Uterus (tissue), 4 donors: ENCODE measurements at places on chromosomes 7 and 10.

GRCh38 chr7:1692515-1693418 is 22.7 kb downstream of the ELFN1 start:
- DNase-seq, result peak; percentile 6

DNA sequence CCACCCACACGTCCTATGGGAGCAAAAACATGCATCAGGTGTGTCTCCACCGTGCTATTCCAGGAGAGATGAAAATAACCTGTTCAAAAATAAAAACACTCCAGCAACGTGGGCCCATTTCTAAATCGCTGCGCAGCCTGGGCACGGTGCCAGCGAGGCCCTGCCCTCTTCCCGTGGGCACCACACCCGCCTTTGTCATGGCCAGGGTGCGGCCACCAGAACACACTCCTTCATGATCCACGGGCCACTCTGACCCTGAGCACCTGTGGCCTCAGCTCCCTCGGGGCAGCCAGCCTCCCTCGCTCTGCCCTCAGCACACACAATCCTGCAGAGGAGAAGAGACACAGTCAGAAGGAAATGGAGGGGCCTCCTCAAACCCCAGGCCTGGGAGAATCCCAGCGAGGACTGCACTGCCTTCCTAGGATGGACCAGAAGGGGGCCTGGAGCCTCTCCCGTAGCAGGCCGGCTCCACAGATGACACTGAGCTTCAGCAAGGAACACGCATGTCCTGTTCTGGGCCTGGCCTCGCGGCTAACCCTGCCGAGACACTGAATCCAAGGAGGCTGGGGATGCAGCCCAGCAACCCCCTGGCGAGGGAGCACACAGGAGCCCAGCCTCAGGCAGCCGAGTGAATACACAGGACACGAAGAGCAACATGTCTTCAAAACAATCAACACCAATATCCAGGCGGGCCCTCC is 169.0 kb downstream of the MAD1L1 start:
- DNase-seq, result peak; percentile 27

- no peak for DNase-seq
Observed at GRCh38 chr7:97685952-97686351, 45.9 kb upstream of the TAC1 start.

DNA sequence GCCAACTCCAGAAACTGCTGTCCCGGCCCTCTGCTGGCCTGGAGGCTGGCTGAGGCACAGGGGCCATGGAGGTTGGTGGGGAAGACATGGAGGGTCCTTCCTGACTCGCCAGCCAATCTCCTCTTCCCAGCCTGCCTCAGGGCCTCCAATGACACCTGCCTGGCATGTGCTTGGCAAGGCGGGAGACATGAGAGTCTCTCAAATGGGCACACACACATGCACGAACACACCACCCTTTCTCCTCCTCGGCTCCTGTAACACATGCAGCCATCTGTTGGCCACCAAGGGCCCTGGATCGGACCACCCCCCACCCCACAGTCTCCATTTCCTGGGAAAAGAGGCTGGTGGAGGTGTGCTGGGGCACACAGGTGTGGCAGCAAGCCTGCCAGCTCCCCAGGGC is 56.4 kb downstream of the YKT6 start:
- DNase-seq, result no peak

- DNase-seq, result peak; percentile 25
Observed at GRCh38 chr7:23022258-23022769, 8.4 kb upstream of the HYCC1 start.

- DNase-seq, result no peak
Observed at GRCh38 chr7:92837000-92837749, 802 bp upstream of the CDK6 start.

- no peak for DNase-seq
Observed at GRCh38 chr7:99453105-99453504, 12.9 kb downstream of the ATP5MF start.

- no peak for DNase-seq
Observed at GRCh38 chr10:60384708-60385398, 4.8 kb downstream of the ANK3 start.

DNA sequence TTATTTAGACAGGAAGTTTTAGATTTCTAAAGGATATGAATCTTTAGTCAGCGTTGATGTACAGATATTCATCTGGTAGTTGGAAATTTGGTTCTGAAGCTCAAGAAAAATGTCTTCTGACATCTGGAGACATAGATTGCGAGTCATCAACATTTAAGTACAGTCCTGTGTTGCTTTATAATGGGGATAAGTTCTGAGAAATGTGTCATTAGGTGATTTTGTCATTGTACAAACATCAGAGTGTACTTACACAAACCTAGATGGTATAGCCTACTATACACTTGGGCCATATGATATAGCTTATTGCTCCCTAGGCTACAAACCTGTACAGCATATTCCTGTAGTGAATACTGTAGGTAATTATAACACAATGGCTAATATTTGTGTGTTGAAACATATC is 49.6 kb upstream of the UBN2 start:
- DNase-seq, result no peak

DNA sequence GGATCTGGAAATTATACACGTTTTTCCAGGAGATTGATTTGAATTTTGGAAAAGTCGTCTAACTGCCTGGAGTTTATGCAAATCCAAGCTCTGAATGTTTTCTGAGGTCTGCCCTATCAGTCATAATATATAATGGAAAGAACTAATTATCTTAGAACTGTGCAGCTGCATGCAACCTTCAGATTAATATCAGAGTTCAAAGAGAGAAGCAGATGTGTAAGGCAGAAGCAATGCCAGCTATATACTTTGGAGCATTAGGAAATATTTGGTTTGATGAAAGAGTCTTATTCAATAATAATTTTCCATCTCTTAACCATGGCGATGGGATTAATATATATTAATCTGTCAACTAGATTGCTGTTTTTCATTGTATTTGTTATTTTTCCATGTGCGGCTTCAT is 500.9 kb downstream of the NEBL start:
- DNase-seq, result no peak

DNA sequence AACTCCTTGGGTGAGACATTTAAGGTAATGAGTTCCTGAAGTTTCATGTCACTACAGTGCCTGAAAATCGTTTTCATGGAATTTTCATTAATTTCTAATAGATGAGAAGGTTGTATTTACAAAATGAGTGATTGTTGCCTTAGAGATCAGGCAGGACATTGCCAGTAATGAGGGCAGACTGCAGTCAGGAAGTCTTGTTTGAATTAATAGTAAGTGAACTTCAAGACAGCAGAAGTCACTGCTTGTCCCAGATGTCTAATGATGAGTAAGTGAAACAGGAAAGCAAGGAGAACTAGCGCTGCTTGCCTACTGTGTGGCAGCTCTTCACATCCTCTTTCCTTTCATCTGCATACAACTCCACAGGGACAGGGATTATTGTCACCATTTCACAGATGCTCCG is 237.4 kb downstream of the BAMBI start:
- DNase-seq, result no peak

GRCh38 chr7:151897161-151897731 is 20.3 kb upstream of the PRKAG2 start:
- DNase-seq, result no peak

GRCh38 chr7:6435486-6436384 is 12.0 kb downstream of the DAGLB start:
- peak; percentile 76 for DNase-seq
